ENCODE measurements at places on chromosomes 13 and 19.

GRCh38 chr19:3118232-3119070 lies 17.4 kb upstream of the GNA15 start:
- DNase-seq, result no peak

DNA sequence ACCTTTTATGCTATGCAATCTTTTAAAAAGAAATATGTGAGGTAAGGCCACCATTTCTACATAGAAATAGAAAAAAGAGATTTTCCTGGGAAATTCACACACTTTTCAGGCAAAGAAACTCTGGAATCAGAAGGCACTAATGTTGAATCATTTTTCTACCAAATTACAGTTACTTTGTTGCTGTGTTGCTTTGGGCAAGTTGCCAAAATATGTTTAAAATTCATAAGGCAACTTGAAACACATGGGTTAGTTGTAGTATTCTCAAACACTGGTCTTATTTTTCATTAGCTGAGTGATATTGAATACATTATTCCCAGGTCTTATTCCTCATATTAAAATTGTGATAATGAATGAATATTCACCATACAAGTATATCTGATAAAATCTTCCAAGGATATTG lies 195.0 kb upstream of the SLITRK1 start:
- DNase-seq, result no peak

- no peak for DNase-seq
Measured at GRCh38 chr13:114243971-114244370, 9.3 kb downstream of the CDC16 start.

- no peak for DNase-seq
Measured at GRCh38 chr13:80374444-80374843, 33.5 kb upstream of the SPRY2 start.

GRCh38 chr13:71461892-71462291 lies 405.1 kb downstream of the DACH1 start:
- DNase-seq, result no peak

GRCh38 chr13:86830046-86830445 lies 841.1 kb upstream of the SLITRK5 start:
- no peak for DNase-seq

DNA sequence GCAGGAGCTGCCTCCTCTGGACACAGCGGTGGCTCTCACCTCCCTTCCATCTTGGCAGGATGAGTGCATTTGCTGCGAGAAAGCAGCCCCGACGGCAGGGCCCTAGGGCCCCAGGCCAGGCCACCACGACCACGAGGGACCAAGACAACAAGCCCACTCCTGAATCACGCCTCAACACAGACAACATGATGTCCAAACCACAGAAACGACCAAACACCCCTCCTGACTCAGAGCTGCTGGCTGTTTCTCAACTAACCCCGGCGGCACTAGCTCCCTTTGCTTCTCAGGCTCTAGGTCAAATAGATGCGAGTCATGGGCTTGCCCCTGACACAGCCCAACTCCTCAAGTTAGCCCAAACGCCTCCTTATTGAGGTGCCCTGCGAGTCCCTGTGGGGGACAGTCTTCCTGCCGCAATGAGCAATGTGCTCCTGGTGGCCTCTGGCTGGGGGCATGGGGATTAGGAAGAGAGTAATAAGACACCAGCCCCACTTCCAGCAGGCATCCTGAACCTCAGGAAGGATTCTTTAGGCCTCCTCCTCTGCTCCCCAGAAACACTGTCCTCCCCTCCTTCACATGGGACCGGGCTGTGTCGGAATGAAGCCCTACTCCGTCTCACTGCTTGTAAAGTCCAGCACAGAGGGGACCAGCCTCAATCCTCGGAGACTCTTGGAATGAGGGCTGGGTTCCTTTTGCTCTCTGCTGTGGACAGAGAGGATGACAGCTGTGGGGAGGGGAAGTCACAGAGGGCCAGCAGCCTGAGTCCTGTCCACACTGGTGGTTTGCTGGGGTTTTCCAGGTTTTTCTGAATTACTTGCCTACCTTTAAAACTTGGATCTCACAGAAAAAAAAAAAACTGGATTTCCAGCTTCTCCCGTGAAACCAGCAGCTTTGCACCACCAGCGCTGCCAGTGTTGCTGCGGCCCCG lies 6.9 kb upstream of the ATF5 start:
- DNase-seq, result no peak

GRCh38 chr13:42821437-42821836 lies 40.1 kb downstream of the FAM216B start:
- DNase-seq, result no peak

- no peak for DNase-seq
Measured at GRCh38 chr19:3046698-3047495, 15.4 kb downstream of the TLE5 start.

DNA sequence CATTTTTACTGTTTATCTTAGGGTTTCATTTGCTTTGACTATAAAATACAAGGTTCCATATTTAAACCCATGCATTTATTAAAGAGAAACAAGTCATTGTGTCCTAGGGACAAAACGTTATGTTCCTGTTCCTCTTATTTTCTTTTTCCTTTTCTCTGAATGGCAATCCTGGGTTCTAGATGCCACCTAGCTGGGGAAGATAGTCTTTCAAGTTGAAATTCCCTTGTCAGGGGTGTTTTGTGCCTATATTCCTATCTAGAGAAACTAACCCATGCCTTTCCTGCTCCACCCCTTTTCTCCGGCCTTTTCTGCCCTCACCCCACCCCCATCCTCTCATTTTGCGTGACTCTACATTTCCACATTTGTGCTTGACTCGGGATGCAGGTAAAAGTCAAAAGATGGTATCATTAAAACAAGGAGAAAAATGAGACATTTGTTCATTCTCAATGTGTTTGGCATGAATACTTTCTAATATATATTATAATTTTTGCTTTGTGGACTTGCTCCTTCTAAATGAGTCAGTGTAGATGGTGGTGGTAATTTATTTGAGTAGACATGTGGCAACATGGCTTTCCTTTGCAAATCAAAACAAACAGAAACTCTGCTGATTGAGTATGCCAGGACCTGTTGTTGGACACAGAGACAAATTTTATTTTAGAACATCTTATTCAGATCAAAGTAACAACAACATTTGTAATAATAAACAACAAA lies 26.8 kb upstream of the STARD13 start:
- no peak for DNase-seq

- no peak for DNase-seq
Measured at GRCh38 chr13:111304041-111304544, 16.3 kb upstream of the TEX29 start.

DNA sequence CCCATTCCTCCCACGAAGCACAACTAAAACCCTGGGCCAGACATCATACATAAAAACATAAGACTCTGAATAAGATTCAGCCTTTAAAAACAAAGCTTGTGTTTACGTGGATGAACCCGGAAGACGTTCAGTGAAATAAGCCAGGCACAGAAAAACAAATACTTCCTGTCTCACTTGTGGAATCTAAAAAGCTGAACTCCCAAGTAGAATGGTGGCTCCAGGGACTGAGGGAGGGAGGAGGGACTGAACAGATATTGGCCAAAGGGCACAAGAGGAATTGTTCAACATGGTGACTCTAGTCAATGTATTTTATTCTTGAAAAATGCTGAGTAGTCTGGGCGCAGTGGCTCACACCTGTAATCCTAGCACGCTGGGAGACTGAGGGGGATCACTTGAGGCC lies 35.7 kb upstream of the TPM4 start:
- DNase-seq, result no peak

GRCh38 chr19:15495151-15495550 lies 13.2 kb upstream of the CYP4F22 start:
- DNase-seq, result no peak

DNA sequence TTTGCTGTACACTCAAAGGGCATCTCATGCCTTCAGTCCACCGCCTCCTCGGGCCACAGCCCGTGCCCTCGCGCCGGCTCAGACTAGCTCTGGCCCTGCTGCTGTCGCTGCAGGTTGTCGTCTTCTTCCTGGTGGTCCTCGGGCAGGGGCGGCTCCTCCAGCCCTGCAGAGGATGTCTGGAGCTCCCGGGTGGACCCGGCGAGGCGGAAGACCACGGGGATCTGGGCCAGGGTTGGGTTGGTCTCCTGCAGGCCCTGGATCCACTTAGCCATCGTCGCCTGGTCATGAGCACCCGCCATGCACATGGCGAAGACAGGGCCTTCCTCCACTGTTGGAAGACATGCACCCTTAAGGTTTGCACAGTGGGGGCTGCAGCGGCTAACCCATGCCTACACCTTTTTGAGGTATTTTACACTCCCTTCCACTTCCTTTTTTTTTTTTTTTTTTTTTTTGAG lies 489 bp upstream of the ZNF653 start:
- DNase-seq, result no peak

DNA sequence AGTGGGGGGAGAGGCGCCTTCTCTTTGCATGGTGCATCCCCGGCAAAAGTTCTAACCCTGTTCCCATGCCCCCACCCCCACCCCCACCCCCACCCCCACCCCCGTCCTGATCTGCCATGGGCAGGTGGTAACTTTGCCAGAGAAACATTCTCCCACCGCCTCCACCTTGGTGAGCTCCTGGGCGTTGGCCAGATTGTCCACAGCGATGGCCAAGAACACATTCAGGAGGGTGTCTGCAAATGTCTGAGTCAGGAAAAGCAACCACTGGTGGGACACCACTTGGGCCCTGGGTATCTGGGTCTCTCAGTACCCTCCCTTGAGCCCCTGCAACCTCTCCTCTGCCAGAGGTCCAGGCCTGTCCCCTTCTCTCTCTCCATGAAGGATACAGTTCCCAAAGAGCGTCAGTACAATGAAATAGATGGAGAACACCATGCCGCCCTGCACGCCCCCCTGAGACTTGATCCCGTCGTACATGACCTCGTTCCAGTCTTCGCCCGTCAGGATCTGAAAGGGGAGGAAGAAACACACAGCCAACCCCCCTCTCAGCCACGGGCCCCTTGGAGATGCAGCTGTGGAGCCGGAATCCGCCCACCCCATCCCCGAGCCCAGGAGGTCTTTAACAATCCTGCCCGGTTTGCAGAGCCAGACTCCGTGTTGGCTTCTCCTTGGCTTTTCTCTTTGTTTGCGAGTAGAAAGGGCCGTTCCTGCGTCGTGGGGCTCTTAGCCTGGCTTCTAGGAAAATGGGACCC lies 153.3 kb downstream of the IER2 start:
- no peak for DNase-seq

DNA sequence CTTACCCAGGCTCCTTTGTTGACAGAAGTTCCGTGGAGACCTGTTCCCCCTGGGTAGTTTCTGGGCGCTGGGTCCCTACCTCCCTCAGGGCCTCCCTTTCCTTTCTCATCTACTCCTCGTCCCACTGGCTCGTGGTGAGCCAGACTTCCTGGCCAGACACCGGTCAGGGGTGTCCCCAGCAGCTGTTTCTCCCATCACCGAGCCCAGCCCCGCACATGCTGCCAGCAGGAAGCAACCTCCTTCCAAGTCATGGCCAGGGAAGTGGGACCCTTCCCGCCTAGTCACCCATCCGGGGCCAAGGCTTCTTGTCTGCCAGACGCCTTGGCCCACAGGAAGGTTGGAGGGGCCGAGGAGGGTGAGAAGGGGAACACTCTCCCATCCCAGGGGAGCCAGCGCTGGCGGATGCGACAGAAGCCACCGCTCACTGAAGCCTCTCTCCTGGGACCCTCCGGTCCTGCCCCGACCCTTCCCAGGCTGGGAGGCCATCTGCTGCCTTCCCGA lies 5.7 kb downstream of the PAK4 start:
- no peak for DNase-seq

DNA sequence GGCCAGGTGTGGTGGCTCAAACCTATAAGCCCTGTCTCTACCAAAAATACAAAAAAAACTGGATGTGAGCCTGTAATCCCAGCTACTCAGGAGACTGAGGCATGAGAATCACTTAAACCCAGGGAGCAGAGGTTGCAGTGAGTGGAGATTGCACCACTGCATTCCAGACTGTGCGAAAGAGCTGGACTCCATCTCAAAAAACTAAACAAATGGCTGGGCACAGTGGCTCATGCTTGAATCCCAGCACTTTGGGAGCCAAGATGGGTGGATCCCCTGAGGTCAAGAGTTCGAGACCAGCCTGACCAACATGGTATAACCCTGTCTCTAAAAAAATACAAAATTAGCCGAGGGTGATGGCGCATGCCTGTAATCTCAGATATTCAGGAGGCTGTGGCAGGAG lies 34.9 kb upstream of the ZNF83 start:
- DNase-seq, result no peak

DNA sequence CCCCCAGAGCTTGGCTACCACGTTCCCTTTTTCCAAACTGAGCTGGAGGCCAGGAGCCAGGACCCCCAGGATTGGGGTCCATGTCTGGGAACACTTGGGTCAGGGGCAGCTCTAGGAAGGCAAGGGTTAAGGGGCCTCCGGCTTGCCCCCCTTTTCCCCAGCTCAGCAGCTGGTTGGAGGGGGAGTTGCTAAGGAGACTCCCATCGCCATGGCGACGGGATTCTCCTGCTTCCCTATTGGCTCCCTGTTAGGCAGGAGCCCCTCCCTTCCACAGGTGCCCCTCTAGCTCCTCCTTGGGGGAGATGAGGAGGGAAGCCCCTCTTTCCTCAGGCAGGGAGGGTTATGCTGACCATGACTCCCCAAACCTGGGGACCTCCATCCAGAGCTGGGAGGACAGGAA lies 33.9 kb downstream of the PDE4A start:
- DNase-seq, result no peak

GRCh38 chr19:7869910-7870511 lies 4.2 kb downstream of the PRR36 start:
- no peak for DNase-seq

- DNase-seq, result peak; percentile 69
Measured at GRCh38 chr13:94711561-94712286, 621 bp downstream of the SOX21 start.

- no peak for DNase-seq
Measured at GRCh38 chr13:95185851-95186250, 115.4 kb downstream of the ABCC4 start.

- DNase-seq, result no peak
Measured at GRCh38 chr13:67299072-67299635, 69.0 kb upstream of the PCDH9 start.

GRCh38 chr13:31096654-31097302 lies 64.9 kb downstream of the HSPH1 start:
- no peak for DNase-seq

DNA sequence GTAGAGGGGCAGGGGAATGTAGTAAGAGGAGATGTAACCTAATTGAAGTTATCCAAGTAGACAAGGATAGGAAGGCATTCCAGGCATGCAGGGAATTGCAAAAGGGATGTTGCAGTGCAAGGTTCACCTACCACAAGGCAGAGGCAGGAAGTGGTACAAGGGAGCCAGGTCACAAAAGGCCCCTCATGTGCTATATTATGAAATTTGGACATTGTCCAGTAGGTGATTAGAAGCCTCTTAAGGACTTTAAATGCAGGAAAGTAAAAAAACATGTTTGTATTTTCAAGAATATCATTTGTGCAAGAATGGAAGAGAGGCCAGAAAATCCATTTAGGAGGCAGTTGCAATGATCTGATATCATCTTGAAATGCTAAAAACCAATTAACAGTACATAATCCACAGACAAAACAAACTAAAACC lies 111.4 kb downstream of the FRY start:
- no peak for DNase-seq

DNA sequence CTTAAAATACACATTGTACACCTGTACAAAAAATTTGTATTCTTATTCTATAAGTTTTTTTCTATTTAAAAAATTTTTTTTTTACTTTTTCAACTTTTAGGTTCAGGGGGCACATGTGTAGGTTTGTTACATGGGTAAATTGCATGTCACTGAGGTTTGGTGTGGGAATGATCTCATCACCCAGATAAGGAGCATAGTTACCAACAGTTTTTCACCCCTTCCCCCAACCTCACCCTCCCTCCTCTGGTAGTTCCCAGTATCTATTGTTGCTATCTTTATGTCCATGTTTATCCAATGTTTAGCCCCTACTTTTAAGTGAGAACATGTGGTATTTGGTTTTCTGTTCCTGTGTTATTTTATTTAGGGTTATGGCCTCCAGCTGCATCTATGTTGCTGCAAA lies 89.9 kb downstream of the CDK8 start:
- no peak for DNase-seq

- peak; percentile 17 for DNase-seq
Measured at GRCh38 chr19:46913852-46914430, 53.1 kb downstream of the ARHGAP35 start.
